ENCODE measurements at places on chromosomes 6 and 20.
A peak's percentile ranks its signal among the peaks of the same experiment; 100 is the strongest.

- no peak for DNase-seq
These were observed 546.9 kb downstream of the HACE1 start for GRCh38 chr6:104312851-104313250.

- no peak for DNase-seq
These were observed 89.0 kb upstream of the NOX3 start for GRCh38 chr6:155544677-155545076.

- no peak for DNase-seq
These were observed 78.6 kb downstream of the SNAP25 start for GRCh38 chr20:10297223-10297622.

GRCh38 chr6:123804787-123805540, 1.3 kb downstream of the NKAIN2 start:
- DNase-seq: no peak

DNA sequence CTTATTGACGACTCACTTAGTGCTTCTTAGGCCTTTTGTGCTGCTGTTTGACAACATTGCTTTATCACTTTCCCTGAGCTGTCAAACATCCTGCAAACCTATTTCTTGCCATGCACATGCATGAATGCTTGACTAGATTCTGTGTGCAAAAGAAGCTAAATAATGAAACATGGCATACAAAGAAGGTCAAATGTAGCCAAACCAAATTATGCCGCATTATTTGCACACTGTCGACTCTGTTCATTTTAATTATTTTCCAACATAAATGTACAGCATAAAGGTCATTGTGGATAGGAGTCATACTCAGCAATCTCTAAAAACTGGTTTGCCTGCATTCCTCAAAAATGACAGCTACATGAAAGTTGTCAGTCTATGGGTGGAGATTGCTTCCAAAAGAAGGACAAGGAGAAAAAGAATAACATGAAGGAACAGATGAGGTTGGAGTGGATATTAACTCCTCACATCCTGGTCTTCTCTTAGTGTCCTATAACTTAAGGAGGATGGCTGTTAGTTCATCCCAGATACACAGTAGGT, 123.1 kb upstream of the STXBP5 start:
- DNase-seq: no peak

DNA sequence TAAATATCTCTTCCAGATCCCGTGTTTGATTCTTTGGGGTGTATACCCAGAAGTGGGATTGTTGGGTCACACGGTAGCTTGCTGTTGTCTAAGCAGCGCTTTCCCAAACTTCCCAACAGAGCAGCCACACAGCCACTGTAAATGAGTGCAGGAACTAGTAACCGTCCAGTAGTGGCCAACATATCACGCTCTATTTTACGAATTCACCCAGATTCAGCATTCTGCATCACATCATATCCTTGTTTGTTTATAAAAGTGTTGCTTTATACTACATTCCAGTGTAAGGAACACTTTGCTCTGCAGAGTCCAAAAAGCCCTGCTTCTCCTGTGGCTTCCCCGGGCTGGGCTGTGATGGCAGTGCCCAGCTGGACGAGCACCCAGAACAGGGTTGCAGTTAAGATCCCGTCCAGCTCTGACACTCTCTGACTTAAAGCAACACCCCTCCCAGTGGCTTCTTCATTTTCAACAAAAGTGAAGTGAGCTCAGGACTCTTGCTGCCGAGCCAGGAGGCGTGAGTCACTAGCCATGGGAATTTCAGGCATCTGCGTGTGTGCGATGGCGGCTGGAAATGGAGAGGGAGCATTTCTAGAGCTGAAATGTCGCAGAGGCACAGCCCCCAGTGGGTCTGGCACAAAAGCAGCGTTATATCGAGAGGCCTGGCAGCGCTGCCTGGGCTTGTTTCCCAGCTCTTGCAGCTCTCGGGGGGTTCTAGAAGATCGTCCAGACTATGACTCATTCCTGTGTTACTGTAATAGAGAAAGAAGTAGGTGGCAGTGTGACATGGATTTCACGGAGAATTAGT, 216.3 kb upstream of the ECI2 start:
- peak; percentile 57 for DNase-seq

GRCh38 chr20:63134201-63134612, 81.7 kb downstream of the YTHDF1 start:
- DNase-seq: no peak

DNA sequence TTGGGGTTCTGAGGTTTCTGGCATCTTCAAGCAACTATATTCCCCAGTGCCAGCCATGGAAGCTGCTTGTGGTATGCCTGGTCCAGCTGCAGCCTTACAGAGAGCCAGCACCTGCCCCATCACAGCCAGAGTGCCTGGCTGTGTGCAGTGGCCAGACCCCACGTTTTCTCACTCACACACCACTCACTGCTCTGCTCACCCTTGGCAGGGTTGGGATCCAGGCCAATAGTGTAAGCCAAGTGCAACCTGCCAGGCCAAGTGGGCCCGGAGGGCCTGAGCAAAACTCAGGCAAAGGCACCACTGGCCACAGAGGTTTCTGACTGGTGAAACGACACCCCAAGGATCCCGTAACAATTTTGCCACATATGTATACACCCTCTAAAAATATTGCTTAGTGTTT, 67.9 kb upstream of the EYA4 start:
- no peak for DNase-seq

DNA sequence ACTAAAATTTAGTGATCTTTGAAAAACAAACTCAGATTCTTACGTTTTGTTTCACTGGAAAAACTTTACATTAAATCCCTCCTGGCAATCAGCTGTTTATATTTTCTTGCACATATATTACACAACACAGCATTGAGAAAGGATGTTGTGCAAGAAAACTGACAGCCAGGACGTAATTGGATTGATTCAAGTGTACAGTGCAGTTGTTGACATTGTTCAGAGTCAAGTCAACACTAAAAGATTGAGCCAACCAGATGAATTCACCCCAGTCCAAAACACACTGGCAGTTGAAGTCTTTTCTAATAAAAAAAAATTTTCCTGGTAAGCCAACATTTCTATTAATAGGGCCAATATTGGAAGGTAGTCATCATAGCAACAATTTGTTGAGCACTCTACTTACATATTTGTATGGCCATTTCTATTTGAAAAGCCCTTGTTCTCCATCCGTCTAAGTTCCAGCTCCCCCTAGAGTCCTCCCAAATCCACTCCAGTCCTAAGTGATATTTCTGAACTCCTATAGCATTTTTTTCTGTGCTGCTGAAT, 20.9 kb upstream of the VNN1 start:
- peak; percentile 15 for DNase-seq

DNA sequence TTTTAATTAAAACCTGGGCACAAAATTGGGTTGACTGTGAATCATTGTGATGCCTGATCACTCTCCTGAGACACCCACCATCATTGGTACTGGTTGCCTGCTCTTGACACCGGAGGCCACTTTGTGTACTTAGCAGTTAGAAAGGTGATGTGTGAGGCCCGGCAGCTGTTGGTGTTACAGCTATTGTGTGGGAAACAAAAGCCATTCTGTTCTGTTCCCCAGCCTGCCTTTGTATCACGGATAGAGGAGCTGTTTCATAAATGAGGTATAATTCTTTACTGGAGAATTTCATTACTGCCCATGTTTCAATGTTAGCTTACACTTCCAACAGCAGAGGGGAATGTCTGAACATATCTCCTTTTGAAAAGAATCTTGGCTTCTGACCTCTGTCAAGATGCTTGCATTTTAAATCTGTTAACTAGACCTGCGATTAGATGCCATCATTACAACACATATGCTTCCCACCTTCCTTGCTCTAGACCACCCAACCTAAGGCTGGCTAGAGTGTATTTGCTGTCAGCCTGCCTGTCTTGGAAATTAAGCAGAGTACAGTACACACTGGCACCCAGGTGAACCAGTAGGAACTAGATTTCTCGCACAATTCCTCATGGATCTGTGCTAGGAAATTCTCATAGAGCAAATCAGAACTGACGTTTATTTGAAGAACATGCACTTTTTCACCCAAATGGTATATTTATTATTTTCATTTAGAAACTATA, 142.4 kb upstream of the INSM1 start:
- DNase-seq: no peak

DNA sequence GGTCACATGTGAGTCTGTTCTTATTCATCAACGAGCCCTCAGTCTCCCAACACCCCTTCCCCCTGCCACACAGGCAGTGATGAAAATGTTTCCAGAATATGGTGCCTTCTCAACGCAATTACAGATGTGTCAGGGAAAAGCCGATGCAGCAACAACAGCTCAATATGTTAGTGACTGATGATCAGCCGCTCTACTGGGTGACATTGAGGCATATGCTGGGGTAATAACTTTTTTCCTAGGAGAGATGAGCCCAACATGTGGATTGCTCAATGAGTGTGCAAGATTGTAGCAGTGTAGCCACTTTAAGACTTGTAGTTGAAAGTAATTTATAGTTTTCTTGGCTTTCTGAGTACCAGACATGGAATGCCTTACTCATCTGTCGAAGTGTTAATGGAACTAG, 49.4 kb downstream of the DTD1 start:
- no peak for DNase-seq

DNA sequence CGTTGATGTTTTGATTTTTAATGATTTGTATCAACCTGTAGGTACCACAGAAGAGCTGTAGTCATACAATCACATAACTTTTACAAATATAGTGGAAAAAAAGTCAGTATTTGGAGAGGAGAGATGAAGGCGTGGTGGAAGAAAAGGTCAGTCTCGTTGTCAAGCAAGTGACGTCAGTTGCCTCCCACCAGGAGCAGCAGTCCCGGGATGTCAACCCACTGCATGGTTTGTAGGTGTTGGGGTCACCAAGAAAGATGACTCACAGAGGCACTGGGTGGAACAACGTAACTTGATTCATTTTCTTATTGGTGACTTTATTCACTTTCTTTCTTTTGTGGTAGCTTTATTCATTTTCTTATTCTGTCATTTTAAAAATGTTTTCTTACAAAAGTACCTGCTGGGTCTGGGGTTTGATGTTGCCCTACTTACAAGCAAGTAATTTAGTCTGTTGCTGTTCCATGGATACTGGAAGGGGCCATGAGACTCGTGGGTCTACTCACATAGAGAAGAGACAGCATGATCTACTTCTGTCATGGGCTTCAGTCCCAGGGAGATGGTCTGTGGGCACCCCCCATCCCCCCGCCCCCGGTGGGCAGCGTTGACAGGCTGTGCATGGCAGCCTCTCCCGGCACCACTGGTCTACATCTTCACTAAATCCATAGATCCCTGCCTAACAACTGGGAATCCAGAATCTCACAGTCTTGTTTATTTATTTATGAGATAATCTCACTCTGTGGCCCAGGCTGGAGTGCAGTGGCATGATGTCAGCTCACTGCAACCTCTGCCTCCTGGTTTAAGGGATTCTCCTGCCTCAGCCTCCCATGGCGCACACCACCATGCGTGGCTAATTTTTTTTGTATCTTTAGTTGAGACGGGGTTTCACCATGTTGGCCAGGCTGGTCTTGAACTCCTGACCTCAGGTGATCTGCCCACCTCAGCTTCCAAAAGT, 36.4 kb upstream of the SYNJ2 start:
- DNase-seq: no peak

- DNase-seq: no peak
These were observed 196.9 kb upstream of the ZNF184 start for GRCh38 chr6:27669624-27670301.

- no peak for DNase-seq
These were observed 48.7 kb downstream of the PSMG4 start for GRCh38 chr6:3307436-3307835.

DNA sequence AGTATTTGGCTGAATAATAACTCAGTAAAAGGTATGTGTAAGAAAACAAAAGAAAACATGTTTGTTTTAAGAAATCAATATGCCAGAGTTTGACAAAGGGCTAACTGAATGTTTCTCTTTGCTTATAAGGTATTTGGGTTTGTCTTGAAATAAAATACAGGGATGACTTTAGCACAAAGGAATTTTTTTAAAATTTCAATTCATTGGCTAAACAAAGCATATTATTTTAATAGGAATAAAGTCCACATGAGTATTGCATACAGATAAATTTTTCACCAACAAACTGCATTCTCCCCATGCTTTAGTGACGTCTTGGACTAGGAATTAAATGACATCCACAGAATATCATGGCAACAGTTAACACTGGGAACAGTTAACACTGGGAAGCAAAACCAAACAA, 480.0 kb upstream of the JAG1 start:
- no peak for DNase-seq

DNA sequence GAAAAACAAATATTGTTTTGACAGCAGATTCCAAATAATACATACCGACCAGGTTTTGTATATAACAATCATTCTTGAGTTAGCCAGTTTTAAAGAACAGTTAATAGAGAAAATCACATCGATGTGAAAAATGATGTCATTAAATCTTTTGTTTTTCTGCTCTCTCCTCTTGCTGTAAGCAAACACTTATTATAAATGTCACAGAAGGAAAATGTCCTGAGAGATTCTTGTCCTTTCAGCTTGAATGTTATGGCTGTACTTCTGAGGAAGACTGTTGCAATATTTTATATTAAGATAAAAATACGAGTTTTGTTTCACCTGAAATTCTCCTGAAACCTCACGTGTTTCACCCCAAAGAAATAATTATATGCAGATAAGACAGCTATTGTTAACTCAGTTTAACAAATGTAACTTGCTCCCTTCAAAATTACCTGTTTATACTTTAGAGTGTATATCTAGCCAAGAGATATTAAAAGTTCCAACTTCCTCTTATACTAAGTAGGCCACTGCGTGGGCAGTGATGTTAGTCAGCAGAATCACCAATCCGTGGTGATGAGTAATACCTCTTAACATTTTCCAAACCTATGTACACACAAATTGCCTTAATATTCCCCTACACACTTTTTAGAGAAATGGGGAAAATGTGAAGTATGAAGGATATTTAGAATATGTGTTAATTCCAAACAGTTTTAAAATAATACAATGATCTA, 1111.4 kb upstream of the CITED2 start:
- DNase-seq: no peak

DNA sequence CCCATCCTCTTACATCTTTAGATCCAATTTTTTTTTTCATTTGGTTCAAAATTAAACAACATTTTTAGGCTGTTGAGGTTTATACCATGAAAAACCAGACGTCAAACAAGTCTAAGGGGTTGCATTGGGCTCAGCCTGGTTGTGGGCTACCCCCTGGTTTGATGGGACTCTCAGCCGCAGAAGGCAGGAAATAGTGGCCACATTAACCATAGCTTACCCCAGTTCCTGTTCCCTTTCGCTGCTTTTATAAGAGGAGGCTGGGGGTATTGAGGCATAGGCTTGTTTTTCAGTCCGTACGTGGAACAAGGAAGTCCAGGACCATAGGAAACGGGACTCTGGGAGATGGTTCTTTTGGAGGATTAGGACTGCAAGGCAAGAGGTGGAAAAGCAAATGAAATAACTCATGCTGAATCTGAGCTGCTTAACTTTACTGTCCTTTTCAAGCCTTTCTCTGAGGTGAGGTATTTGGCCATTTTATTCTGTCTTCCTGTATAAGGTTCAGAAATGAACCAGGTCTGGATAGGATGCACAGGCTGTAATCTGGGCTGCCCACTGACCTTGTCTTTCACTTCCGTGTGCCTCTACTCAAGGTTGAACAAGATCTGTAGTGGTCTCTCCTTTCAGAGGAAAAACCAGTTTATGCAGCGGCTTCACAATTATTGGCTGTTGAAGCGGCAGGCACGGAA, 7.7 kb downstream of the BRPF3 start:
- DNase-seq: no peak
